Hippocampal formation (tissue), 2 donors: ENCODE measurements at places on chromosomes 5 and 9.

DNA sequence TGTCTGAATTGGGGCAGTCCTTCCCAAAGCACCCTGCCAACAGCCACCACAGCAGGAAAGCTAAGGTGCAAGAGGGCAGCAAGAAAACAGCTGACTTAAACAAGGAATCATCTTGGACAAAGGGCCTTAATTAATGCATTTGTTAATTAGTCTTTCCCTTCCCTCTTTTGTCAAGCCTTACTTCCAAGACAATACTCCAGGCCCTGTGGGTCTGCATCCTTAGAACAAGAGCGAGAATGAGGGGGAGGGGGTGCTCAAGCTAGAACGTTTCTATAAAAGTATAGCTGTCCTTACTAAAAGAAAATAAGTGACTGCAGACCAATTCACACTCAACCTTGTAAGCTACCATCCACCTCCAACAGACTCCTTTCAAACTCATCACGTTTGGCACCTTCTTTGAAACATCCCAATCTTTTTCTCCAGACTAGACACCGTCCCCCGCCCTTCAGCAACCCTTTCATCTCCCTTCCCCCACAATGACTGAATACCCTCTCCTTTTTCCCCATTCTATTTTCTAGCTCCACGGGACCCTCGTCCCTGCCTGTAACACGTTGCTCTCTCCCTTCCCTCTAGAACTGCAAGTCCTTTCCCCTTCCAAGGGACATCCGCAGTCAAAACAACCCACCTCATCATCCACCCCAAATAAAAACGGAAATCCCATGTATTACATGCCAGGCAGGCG is 85.7 kb upstream of the RNF38 start:
- no peak for DNase-seq

- DNase-seq, result peak; percentile 18
These were observed 15.1 kb downstream of the ROPN1L start for GRCh38 chr5:10456583-10457420.

GRCh38 chr9:129182625-129183494 is 4.8 kb upstream of the IER5L start:
- no peak for DNase-seq

DNA sequence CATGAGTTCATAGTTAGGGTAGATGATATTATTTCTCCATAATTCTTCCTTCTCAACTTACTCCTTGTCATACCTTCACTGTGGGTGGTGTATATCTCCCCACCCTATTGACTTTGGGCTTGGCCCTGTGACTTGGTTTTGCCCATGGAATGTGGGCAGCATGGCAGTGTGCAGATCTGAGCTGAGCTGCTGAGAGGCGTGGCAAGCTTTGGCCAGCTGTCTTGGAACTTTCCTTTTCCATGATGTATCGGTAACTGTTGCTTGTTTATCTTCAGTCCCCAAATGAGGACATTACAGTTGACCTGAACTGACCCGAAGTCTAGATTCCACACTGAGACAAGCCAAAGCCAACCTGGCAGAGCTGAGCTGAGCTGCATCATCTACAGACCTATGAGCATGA is 70.4 kb downstream of the RALGPS1 start:
- DNase-seq, result no peak

DNA sequence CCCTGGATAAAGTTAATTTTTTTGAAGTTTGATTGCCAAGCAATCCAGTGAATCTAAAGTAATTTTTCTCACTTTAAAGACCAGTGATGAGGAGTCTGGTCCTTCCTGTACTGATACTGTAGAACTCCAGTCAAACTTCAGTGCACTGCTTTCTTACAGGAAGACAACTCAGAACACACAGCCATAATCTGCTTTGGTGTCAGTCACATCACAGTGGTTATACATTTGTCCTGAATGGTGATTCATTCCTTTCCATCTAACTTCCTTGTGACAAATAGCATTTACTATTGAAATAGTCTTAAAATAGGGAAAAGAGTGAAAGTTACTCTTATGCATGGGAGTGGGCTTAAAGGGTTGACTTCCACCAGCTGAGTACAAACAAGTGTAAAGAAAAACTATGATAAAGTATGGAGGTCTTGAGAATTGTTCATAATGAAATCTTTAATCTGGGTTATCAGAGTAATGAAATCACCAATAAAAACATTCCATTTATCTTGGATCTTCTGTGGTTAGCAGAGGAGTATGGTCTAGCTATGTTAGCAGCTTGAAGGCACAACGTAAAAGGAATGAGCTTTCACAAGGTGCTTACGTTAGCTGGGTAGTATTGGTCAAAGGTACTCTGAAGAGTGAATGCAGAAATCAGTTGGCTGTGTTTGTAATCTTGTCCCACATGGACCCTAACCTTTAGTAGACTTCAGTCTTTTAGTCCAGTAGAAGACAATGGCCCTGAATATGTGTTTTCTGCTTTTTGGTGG is 41.5 kb downstream of the DCP2 start:
- no peak for DNase-seq

GRCh38 chr9:121684381-121685145 is 33.1 kb downstream of the DAB2IP start:
- no peak for DNase-seq

DNA sequence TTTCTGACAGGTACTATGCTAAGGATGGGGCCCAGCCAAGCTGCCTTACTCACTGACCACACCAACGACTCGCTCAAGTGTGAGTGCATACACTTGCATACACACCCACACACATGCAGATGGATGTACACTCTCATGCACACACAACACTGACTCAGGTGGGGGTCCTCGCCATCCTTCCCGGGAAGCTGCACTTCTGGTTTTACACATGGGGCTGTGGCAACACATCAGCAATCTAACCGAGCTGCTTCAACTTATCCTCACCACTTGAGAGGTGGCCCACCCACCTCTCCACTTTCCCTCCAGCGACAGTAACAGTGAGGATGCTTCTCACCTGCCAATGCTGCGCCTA is 67.2 kb upstream of the SLC25A51 start:
- DNase-seq, result no peak

DNA sequence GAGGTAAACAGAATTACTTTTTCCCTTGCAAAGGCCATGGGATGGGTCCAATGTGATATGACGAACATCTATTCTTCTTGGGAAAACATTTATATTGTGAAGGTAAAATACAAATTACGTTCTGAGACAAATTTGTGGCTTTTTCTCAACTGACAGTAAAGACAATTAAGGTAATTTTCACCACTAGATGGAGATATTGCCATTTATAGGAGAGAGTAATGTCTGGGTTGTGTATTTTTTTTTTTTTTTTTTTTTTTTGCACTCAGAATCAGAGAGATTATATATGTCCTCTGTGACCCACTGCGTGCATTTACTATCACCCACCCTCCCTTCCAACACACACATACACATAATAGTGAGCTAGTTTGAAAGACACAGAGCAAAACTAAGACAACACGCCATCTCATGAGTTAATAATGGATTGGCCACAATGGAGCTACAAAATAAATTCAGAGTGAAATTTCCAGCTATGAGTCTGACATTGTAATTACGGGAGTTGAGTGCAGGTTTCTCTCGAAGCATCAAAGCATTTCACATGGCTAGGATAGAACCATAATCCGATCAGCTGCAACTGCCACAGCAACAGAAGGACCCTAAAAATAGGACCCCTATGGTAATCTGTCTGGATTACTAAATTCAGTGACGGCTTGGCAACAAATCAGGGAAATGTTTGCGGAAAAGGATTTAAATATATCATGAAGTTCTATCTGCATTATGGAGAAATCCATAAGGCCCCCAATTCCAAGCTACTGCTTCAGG is 49.2 kb downstream of the ANXA1 start:
- peak; percentile 31 for DNase-seq

DNA sequence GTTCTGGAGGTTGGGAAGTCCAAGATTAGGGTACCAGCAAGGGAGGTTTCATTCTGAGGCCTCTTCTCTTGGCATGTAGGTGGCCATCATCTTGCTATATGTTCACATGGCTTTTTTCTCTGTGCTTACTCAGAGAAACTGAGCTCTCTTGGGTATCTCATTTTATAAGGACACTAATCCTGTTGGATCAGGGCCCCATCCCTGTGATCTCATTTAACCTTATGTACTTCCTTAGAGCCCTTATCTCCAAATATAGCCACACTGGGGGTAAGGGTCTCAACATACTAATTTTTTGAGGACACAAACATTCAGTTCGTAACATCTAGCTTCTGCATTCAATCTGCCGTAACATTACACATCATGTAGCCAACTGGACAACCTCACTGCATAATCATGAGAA is 6.6 kb downstream of the DHX29 start:
- no peak for DNase-seq

DNA sequence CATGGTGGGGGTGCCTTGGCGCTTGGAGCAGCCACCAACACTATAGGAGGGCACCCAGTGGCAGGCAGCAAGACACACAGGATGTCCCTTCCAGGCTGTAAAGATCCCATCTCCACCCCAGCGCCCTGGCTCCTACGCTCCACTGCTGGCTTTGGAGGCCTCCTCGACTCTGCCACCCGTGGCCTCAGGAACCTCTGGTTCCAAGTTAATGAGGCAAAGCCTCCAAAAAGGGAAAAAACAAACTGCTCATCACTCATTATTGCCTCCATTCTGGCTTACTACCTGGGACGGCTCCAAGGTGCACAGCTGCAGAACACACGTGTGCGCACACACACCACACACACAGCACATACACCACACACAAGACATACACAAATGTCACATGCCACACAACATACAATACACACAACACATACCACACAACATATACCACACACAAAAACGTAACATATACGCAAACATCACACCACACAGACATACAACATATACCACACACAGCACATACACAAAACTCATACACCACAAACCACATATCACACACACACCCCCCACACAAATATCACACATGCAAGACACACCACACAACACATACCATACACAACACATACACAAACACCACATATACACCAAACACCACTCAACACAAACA is 45.3 kb downstream of the ROR2 start:
- no peak for DNase-seq

- no peak for DNase-seq
These were observed 85.0 kb downstream of the LMX1B start for GRCh38 chr9:126698756-126699155.

DNA sequence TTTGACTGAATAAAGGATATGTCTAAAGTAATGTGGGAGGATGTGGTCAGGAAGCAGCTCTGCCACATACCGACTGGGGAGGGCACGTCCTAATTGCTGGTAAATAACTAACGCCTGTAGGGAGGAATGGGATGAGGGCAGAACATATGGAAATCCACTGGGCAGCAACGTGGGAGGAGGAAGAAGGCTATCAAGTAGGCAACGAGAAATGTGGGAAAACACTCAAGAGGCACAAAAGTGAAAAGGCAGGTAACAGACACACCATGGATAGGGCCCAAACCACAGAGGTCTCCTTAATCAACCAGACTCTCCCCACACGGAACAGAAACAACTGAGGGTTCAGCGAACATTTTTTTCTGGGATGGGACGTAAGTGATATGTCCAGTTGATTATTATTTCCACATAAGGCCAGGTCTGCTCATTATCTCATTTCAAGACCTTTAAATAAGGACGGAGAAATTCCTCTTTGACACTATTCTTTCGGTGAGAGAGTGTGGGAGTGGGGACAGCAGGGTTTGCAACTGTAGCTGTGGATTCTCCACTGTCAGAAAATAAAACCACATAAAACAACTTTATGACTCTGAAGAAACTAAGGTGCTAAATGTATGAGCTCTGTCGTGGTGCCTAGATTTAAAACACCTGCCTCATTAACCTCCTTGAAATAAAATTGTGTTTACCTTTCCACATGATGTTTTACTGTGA is 17.0 kb downstream of the IARS1 start:
- DNase-seq, result no peak

DNA sequence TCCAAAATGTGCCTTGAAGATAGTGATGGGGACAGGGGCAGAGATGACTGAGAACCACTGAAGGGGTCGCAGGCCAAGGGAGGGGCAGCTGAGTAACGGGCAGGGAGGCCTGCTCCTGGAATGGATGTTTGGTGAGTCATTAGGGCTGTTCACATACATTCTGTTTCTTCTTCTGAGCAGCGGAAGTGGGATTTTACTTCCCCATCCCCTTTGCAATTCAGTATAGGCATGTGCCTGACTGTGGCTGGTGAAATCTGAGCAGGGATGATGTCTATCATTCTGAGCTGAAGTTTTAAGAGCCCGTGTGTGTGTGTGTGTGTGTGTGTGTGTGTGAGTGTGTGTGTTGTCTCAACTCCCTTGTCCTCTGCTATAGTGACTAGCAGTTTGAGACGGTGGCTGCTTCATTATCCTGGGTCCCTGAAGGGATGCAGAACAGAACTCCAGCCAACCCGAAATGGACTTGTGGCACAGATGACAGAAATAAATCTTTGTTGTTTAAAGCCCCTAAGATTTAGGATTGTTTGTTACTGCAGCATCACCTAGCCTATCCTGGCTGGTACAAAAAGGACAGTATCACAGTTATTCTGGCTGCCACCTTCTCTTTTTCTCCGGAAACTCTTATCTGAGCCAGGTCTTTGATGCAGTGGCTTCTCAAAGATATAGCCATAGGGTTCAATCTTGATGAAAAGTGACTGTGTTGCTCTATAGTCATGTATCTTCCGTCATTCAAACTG is 29.2 kb upstream of the TGFBI start:
- no peak for DNase-seq

- DNase-seq, result no peak
These were observed 94.9 kb upstream of the PDE4D start for GRCh38 chr5:59988396-59988795.

GRCh38 chr5:96342581-96342980 is 90.5 kb downstream of the PCSK1 start:
- DNase-seq, result no peak

DNA sequence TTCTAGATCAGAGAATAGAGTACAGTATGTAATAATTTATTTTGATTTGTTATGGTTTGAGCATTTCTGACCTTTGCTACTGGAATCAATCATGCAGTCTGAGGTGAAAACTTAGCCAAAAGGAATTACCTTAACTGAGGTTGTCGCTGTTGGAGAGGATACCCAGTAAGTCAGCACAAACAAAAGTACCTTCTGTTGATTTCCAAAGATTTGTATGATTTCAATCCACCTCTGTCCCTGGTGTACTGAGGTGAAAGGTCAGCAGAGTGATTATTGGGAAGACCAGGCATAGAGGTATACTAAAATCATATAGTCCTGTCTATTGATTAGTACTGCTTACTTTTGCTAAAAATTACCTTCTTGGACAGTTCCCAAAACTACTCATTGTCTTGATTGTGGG is 32.8 kb downstream of the RUSC2 start:
- no peak for DNase-seq

DNA sequence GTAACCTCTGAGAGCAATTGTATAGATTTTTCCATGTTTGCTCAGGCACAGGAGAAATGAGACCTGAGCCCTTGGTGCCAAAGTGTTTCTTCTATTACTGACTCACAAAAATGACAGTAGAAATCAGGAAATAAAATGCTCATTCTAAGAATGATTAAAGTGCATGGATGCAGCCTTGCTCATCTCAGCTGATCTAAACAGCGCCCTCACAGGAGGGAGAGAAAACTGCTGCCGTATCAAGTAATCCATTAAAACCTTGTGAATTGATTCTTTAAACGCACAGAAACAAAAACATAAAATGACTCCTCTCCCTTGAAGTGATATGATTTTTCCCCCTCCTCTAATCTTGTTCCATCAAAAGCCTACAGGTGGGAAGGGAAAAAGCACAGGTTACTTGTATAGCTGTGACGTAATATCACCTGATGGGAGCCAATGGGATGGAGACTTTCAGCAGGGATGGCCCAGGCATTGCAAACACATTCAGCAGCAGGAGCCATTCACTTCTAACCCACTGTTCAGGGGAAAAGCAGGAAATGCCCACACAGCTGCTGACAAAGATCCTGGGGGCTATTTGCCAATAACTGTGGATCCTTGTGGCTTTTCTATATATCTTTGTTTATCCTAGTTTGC is 76.7 kb downstream of the PLCXD3 start:
- no peak for DNase-seq

GRCh38 chr9:81070689-81071088 is 618.7 kb downstream of the TLE1 start:
- no peak for DNase-seq

GRCh38 chr9:120210274-120210673 is 369.7 kb downstream of the CDK5RAP2 start:
- DNase-seq, result no peak
